Amniotic stem cell (primary cell): ENCODE measurements at places on chromosomes 4 and X.

GRCh38 chr4:3401436-3402171 is 40.2 kb upstream of the HGFAC start:
- DNase-seq, result no peak

DNA sequence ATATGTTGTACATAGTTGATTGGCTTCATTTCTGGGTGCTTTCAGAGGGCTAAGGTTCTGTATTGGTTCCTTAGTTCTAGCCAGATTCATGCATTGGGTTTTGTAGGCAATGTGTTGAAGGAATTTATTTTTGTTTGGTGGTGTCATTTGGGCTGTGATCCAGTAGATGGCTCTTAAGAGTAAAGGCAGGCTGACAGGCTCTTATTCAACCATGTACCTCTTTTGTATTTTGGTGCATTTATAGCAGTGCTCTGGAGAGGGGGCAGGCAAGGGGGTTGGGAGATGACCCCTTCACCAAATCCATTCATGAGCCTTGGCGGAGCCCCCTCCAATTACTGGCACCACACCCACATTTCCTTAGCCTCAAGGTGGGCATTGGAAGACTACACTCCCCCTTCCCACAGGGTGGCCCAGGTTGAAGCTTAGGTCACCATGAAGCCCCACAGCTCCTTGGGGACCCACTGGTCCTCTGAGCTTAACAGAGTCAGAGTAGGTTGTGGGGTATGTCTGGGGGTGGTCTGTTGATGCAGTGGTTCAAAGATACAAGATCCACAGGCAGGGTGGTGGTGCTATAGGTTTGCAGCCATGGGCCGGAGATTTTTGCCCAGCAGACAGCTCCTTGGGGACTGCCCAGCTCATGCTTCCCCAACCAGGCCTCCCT is 143.0 kb upstream of the GNPDA2 start:
- no peak for DNase-seq

DNA sequence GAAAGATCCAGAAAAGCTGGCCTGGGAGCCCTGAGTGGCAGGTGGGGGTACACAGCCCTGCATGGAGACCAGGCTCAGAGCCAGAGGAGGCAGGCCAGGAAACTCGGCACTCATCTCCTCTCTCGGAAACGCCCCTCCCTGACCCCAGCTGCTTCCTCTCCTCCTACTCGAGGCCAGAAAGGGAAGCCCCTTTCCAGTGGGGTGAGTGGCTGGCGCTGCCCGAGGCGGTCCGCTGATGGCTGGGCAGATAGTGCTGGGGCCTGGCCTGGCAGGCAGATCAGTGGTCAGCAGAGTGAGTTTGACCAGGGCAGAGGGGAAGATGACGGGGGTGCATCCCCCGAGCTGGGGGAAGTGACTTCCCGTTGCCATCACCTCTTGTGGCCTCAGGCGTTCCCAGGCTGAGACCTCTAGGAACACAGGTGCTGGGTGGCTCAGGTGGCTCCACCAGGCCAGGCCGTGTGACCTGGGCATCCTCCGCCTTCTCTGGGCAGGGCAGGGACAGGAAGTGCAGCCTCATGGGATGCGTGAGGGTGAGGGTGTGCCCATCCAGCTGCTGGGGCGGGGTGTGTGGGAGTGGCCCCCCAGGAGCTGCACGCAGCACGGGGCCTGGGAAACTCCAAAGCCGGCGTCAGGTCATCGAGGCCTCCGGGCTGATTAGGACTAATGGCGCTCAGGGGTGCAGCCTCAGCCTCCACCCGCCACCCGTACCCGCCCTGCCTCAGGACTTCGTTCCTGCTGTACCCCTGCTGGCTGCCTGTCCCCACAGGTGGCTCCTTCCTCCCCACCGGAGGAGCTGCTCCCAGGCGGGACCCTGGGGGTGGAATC is 5.7 kb downstream of the SH3BP2 start:
- no peak for DNase-seq

DNA sequence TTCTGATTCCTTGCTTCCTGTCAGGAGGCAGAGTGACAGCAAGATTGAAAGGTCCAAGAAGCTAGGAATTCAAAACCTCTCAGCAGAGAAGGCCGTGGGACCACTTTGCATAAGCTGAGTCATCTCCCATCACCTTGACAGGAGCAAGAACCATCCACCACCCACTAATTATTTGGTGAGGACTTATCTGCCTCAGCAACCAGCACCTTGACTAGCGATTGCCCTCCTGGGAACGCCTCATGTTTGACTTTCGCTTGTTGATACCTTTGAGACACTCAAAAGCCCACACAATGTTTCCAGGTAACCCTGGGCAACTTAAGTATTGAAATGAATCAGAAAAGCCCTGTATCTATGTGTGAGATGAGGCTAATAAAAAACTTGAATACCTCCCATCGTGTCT is 233.5 kb upstream of the GYPA start:
- DNase-seq, result no peak

DNA sequence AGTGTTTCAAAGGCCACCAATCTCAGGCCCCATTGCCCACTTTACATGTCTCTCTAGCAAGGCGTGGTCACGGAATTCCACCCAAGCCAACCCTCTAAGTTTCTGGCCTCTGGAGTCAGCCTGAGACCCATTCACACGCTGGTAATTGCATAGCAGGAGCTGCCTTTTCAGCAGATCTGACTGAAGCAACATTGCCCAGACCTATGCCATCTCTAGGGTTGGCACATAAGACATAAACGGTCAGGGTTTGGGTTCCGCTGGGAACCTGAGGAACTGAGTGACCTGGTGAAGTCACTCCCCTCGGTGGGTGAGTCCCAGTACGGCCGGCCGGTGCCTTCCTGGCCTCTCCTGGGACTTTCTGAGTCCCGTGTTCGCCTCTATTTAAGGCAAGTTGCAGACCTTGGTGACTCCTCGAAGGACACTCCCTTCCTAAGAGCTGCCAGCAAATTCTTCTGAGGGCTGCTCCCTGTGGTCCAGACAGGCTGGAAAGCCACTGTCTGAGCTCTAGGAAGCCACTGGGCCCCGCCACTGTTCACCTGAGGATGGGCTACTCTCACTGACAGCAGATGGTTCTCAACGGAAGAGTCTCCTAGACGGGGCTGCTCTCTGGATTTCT is 15.9 kb downstream of the CTAG1A start:
- DNase-seq, result no peak

GRCh38 chr4:158159718-158160094 is 13.1 kb downstream of the GASK1B start:
- DNase-seq, result no peak

DNA sequence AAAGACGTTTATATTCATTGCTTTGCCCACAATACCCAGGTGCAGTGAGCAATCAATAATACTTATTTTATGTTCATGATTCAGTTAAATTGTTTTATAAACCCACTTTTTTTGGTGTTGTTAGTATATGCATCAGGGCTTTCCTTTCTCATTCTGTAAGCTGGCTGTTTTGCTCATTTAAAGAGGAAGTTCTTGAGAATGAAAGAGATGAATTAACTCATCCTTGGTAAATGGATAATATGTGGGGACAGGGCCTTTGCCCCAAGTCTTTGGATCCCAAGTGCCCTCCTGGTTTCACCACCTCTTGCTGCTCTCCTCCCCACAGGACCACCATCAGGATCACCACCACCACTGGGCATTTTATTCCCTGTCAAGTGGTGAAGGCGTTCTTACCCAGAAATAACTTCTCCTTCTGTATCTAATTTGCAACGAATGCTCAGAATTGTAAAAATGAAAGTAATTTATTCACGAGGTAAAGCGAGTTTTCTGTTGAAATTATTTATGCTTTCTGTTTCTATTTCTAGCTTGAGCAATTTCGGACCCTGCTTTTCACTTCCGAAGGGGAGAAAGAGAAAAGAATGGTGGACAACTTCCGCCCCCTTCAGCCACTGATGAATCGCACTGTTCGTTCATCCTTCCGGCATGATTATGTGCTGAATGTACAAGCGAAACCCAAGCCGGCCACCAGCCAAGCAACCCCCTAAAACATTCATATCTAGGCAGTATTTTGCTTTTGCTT is 8.2 kb upstream of the ZRSR2 start:
- DNase-seq, result no peak

DNA sequence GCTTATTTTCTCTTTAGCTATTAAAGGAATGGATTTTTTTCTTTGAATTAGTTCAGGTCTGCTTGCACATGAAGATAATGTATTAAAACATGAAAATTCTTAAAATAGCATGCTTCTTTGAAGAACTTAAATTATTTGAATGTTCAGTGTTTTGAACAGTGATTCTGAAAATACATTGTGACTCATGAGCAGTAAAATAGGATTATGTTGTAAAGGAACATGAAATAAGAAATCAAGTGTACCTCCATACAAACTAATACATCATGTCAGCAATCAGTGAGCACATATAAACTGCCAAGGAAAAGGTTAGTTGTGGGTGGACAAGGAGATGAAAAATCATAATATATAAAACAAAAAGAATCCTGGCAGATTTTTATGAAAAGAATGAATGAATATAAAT is 66.1 kb downstream of the SNX25 start:
- DNase-seq, result no peak

DNA sequence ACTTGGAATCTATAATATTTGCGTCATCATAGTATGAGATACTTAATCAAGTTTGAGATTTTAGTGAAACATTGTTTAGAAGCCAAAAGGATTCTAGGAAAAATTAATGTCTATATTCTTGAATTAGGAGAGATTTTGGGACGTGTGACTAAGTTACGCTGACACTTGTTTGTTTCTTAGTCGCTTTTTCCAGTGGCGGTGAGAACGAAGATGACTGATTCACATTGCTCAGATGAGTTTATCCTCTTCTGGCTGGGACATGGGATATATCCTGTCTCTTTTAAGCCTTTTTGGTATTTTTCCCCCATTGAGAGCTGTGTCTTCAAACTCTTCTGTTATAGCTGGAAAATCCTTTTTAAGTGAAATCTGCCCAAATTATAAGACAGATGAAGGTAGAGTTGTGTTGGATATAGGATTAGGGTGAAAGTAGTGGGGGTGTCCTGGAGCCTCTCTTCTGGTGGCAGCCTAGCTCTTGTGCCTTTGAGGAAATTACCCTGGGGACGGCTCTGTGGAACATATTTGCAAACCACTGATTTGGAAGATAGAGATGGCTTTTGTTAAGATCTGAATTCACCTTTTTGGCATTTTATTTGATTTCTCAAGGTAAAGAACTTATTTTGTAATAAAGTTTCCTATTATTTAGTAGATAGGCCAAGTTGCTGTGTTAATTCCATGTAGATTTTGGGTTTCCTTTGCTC is 49.7 kb downstream of the HTT start:
- DNase-seq, result no peak

DNA sequence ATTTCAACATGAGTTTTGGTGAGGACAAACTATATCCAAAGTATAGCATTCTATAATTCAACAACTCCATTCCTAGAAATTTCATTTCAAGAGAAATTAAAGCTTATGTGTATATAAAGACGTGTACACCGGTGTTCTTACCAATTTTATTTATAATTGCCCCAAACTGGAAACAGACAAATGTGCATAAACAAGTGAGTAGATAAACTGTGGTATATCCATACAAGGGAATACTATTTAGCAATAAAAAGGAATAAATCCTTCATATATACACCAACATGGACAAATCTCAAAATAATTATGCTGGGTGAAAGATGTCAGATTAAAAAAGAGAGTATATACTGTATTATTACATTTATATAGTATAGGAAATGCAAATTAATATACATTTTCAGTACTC is 19.9 kb downstream of the HNRNPH2 start:
- no peak for DNase-seq
